Dermis microvascular lymphatic vessel endothelial cell (primary cell): ENCODE measurements at places on chromosomes 11 and 22. TPM values are rescaled to one million over a fixed set of nuclear protein-coding genes. Genes with fewer than 3 reads are reported as not detected.

Gene MS4A12
- total RNA-seq: not detected in 2 replicates

Gene ART1
- total RNA-seq: not detected in 2 replicates

GRCh38 chr11:131908316-131908715, 537.9 kb downstream of the NTM start:
- DNase-seq: no peak

DNA sequence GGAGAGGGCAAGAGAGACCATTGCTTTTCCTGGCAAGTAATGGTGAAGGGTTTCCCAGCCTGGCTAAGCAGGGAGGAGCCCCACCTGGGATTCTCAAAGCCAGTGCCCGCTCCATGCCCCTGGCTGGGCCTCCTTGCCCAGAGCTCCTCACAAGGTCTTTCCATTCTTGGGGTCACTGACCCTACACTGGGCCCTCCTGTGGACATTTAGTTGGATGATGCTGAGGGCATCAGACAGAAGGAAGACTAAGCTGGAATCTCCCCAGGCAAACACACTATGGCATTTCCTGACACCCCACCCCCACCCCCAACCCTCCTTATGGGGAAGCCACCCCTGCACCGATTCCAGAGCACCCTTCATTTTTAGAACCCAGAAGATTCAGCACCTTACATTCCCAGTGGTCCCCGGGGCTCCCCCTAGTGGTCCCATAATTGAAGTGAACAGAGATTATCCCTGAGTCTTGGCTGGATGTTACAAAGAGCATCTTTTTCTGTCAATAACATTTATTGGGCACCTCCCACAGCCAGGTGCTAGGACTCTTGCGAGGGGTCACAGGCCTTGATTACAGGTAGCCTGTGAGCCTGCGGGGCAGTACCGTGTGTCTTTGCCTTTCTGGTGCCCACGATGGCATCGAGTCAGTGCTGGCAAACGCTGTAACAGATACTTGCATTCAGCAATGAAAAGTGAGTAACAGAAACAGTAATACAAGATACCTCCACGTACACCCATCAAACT, 548.5 kb downstream of the BUD13 start:
- peak; percentile 38 for DNase-seq

GRCh38 chr11:118406599-118407166, 5.3 kb downstream of the ATP5MG start:
- DNase-seq: no peak

GRCh38 chr11:93564895-93565294, 21.7 kb upstream of the SMCO4 start:
- DNase-seq: no peak
